ENCODE measurements at places on chromosomes 4 and X.

DNA sequence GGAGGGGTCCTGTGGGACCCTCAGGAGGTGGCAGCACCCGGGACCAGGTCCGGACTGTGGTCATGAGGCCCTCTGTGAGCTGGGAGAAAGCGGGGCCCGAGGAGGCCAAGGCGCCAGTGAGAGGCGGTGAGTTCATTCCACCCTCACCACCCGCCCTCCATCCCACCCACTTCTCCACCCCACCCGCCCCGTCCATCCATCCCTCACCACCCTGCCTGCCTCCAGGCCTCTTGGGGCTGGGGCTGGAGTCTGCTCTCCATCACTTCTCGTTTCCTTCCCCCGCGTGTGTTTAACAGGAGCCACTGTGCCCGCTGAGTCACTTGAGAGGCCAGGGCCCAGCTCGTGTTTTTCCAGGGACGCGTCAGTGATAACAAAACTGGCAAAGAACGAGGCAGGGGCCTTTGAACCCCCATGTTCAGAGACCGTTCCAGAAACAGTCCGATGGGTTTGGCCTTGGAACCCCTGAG is 6.2 kb downstream of the SH3TC1 start:
- DNase-seq = no peak

DNA sequence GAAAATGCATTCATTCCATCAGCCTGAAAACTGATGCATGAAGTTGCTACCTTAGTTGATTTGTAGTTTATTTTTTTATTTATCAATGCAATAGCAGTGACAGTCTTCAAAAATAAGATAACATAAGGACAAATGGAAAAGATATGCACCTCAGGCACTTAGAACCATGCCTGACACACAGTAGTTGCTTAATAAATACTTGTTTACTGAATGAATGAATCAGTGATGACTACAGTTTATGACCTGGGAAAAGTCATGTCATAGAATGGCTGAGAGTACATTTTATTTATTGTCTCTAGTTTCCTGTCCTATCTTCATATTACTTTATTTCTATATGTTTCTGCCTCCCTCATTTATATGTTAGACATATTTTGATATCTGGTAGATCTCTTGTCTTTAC is 171.8 kb downstream of the TLL1 start:
- DNase-seq = no peak

DNA sequence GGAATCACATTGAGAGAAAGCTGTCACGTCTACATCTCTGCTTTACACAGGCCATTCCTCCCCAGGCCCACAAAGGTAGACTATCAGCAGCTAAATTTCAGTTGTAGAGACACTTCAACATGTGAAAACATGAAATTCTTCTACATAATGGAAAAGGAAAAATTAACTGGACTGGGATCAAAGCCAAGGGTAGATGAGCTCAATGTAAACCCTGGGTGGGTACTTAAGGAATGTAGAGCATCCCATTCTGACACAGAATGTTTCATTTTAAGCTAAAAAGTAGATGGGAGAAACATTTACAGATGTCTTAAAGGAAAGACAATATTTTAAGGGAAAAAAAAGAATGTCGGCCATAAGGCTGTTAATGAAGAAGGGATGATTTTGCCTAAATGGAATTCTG is 51.3 kb upstream of the NPNT start:
- DNase-seq = no peak

DNA sequence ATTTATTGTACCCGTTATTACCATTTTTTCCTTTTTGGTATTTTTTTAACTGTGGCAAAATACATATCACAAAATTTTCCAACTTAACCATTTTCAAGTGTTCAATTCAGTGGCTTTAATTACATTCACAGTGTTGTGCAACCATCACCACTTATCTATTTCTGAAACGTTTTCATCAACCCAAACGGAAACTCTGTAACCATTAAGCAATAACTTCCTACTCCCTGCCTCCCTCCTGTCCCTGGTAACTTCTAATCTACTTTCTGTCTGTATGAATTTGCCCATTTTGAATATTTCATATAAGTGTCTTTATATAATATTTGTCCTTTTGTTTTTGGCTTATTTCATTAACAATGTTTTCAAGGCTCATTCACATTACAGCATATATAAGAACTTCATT is 57.4 kb upstream of the MSN start:
- no peak for DNase-seq

DNA sequence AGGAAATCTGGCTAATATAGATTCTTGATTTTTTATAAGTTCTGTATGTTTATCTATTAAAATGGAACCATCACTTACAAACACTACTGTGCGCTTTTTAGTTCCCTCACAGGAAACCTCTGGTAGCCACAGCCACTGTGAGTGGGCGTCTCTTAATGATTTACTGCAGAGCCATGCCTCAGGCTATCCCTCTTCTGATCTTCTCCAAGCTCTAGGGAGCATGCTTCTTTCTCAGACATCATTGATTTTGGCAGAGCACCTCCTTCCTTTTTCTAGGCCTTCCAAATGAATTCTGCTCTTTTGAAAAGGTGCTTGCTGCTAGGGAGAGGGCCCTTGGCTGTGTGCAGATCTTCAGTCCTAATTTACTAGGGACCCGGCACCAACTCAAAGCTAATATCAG is 61.1 kb upstream of the STS start:
- no peak for DNase-seq

- DNase-seq = no peak
Observed at GRCh38 chr4:151324752-151325110, 674 bp downstream of the SH3D19 start.

- DNase-seq = no peak
Observed at GRCh38 chr4:145487631-145488030, 6.0 kb downstream of the SMAD1 start.

- DNase-seq = no peak
Observed at GRCh38 chr4:68905598-68905938, 46.0 kb downstream of the UGT2A3 start.

- DNase-seq = no peak
Observed at GRCh38 chr4:153934688-153935017, 145.8 kb upstream of the SFRP2 start.

GRCh38 chrX:12657881-12658280 is 133.3 kb upstream of the PRPS2 start:
- no peak for DNase-seq

- no peak for DNase-seq
Observed at GRCh38 chrX:32749070-32749469, 462.3 kb downstream of the DMD start.

GRCh38 chr4:112931001-112931400 is 118.5 kb upstream of the ANK2 start:
- DNase-seq = no peak

- no peak for DNase-seq
Observed at GRCh38 chrX:107562482-107562881, 65.8 kb upstream of the PRPS1 start.

DNA sequence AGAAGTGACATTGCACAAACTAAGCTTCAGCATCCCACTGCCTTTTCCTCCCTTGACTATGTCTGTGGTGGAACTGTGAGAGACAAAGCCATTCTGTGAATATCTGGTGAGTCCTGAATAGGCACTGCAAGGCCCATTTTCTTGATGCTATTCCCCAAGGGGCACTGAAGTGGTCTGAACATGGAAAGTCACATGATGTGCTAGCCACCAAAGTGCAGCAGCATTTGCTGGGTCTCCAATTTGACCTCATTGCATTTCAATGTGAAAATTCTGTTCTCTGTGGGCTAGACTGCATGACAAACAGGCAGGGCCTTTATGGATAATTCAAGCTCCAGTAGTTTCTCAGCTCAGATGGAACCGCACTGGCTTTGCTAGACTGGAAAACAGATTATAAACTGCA is 627.4 kb upstream of the BOD1L1 start:
- no peak for DNase-seq

DNA sequence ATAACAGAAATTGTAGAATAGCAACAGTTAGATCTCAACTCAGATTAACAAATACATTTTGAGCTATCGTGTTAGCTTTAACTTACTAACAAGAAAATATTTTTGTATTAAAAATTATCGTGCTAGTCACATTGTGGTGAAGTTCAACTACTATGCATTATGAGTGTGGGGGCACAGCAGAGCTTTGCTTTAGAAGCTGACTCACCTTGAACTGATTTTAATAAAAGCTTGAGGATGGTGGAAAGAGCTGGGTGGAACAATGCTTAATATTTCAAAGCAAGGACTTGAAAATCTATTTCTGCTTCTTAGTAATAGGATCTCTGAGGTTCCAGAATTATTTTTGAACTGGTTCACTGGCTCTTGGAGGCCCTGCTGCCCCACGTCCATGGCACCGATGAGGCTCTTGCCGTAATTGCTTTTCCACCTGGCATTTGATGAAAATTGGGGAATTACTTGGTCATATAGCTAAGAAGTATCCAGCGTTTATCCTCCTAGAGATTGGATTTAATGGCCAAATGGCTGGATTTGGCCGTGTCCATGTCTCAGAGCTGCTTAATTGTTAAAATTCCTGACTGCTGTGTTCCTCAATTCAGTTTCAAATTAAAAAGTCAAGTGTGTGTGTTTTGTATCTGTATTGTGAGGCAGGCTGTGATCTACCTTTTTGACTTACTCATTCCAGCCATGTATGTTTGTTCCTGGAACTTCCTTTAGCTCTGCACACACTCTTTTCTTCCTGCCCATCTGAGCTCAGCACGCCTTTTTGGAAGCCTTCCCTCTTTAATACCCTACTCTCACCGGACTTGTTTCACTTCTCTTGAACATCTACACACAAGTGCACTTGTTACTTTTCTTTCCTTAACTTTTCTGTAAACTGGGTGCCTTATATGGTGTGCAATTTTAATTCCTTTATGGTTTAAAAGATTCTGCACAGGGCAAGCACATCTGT is 66.6 kb upstream of the LIMCH1 start:
- DNase-seq = no peak

- DNase-seq = no peak
Observed at GRCh38 chr4:93127489-93127888, 701.1 kb upstream of the ATOH1 start.

- DNase-seq = no peak
Observed at GRCh38 chr4:161555689-161556660, 607.8 kb downstream of the FSTL5 start.

DNA sequence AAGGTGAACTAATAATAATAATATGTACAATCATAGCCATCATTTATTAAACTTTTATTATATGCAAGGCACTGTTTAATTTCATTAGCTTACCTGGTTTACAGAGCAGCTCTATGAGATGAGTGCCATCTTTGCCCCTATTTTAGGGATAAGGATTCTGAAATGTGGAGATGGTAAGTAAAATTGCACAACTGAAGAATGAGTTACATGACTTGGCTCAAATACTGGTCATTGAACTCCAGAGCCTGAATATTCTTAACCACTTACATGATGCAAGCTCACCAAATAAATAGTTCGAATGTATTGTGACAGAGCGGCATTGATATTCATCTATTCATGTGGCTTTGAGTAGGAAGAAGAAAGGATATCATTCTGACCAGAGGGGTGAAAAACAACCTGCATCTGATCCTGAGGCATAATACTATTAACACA is 11.7 kb downstream of the ALB start:
- DNase-seq = no peak

- no peak for DNase-seq
Observed at GRCh38 chrX:143571521-143571920, 54.2 kb upstream of the SPANXN3 start.

DNA sequence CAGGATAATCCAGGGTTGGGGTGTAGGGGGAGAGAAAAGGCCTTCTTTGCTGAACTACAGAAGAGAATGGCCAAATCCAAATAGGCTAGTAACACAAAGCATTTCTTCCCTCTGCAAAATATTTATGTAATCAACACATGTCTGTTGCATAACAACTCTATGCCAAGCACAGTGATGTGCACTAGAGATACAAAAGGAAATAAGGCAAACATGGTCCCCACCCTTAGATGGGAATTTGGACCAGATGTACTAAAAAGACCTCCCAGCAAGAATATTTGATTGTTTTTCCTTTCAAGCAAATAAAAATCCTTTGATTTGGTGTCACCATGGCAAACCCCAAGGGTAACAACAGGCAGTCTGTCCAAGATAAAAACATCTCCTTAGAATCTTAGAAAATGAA is 177.6 kb upstream of the FGF13 start:
- no peak for DNase-seq

GRCh38 chr4:36255577-36255976 is 11.3 kb upstream of the ARAP2 start:
- no peak for DNase-seq

DNA sequence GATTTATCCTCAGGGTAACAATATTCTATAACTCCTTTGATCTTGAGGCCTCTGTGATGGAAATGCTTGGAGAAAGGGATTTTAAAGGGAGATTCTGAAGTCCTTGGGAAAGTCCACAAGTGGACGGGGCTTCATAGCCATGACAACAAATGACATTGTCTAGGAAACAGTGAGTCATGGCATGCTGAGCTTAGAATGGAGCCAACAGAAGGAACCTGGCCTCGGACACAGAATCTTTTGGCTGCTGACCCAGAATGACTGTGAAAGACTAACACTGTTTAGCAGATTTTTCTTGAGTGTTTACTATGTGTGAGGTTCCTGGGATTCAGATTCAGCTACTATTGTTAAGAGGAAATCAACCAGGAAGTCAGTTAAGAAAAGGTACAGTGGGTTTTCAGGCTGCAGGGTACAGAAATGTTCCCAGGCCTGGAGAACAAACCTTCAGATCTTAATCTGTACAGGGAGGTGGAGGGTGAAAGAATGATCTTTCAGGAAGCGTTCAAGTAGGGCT is 18.1 kb upstream of the CXCL2 start:
- DNase-seq = no peak

- no peak for DNase-seq
Observed at GRCh38 chr4:119244344-119244743, 31.8 kb downstream of the USP53 start.

- no peak for DNase-seq
Observed at GRCh38 chr4:168483811-168484210, 3.5 kb upstream of the DDX60L start.

DNA sequence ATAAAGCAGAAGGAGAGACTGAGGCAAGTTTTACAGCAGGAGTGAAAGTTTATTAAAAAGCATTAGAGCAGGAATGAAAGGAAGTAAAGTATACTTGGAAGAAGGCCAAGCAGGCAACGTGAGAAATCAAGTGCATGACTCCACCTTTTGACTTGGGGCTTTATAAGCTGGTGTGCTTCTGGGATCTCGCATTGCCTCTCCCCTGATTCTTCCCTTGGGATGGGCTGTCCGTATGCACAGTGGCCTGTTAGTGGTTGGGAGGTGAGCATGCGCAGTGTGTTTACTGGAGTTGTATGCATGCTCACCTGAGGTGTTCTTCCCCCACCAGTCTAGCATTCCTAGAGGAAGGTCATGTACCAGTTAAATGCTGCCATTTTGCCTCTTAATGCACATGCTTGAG is 29.1 kb upstream of the C1QTNF7 start:
- DNase-seq = no peak

DNA sequence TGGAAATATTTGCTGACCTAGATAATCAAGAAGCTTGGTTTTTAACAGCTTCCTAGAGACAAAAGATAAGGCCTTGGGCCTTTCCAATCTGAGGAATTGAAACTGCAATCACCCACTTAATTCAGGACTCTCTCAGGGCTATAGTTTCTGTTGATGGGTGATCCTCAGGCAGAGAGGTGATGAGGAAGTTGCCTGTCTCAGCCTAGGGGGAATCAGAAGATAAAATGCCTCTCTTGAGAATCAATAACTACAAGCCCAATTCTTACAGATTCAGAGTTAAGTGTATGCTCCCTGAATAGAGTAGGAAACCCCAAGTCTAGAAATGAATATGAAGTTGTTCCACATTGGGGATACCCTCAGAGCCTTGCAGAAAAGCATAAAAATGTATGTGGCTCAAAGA is 45.5 kb downstream of the NFKB1 start:
- DNase-seq = no peak

- no peak for DNase-seq
Observed at GRCh38 chrX:115649461-115650063, 88.6 kb downstream of the PLS3 start.

All from NCI-H187 (cell line).